ENCODE measurements at places on chromosomes 7 and 10. TPM values are rescaled to one million over a fixed set of nuclear protein-coding genes. Genes with fewer than 3 reads are reported as not detected.

Gene ALOX5
- 93.5 TPM for total RNA-seq

- no peak for DNase-seq
- H3K27me3 ChIP-seq: no peaks in the 10 kb centered on the region
- H3K4me1 ChIP-seq: no peaks in the 10 kb centered on the region
- H3K27ac ChIP-seq: no peak overlapping the region
- H3K4me3 ChIP-seq: no peak overlapping the region
Measured at GRCh38 chr10:62131724-62132123, 136.9 kb downstream of the RTKN2 start.

DNA sequence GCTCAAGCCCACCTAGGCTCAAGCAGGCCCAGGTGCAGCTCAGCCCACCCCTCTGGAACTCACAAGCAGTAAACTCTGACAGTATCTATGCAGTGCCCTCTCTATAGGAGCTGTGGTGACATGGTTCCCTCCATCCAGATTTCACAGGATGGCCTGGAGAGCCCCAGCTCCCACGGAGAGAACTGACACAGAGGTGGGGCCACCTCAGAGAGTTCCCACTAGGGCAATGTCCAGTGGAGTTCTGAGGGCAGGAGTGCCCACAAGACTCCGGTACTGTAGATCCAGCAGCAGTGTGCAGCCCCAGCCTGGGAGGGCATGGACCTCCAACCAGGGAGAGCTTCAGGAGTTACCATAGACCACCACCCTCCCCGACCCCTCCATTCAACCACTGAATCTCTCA is 37.3 kb upstream of the CNPY1 start:
- H3K27ac ChIP-seq: no peak overlapping the region
- H3K36me3 ChIP-seq: no peaks in the 10 kb centered on the region
- no peak for DNase-seq
- no peaks in the 10 kb centered on the region for H3K27me3 ChIP-seq
- H3K4me3 ChIP-seq: no peak overlapping the region

GRCh38 chr7:30877993-30878392 is 33.7 kb upstream of the AQP1 start:
- H3K36me3 ChIP-seq: no peaks in the 10 kb centered on the region
- no peak overlapping the region for H3K27ac ChIP-seq
- H3K4me3 ChIP-seq: no peak overlapping the region
- H3K27me3 ChIP-seq: no peaks in the 10 kb centered on the region
- H3K4me1 ChIP-seq: no peaks in the 10 kb centered on the region
- DNase-seq: no peak

DNA sequence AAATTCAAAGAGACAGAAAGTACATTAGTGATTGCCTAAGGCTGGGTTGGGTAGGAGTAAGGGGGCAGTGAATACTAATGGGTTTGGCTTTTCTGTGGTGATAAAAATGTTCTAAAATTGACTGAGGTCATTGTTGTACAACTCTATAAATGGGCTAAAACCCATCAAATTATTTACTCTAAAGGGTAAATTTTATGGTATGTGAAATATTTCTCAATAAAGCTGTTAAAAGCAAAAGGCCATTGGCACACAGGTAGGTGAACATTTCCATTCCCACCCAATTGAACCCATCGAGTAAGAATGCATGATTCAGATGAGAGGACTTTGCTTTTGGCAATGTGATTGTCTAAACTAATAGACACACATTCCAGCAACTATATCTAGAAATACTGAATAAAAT is 579.4 kb downstream of the GATA3 start:
- H3K4me1 ChIP-seq: no peaks in the 10 kb centered on the region
- H3K27ac ChIP-seq: no peak overlapping the region
- no peaks in the 10 kb centered on the region for H3K27me3 ChIP-seq
- H3K4me3 ChIP-seq: no peak overlapping the region
- DNase-seq: no peak

GRCh38 chr7:97026715-97027426 is 2.2 kb upstream of the DLX5 start:
- peak overlapping the region; percentile 8 for H3K4me3 ChIP-seq
- peaks cover 30% of the 10 kb centered on the region for H3K27me3 ChIP-seq
- no peak overlapping the region for H3K27ac ChIP-seq
- peaks cover 28% of the 10 kb centered on the region for H3K4me1 ChIP-seq

Gene NUTM2B
- 0.75 TPM for total RNA-seq

DNA sequence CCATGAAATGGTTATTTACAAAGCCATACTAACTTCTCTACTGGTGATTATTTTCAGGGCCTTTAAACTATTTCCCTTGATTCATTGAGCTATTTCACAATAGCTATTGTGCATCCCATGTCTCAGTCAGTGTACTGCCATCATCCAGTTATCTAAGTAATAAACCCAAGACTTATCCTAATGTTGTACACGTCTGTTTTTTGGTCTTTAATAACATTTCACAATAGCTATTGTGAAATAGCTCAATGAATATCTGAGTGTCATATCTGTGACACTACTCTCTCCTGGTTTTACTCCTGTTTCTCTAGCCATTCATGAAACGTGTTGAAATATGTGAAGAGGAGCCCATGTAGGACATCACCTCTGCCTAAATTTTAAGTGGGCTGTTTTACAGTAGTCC is 36.5 kb upstream of the TMEM140 start:
- no peaks in the 10 kb centered on the region for H3K27me3 ChIP-seq
- no peak for DNase-seq
- H3K4me3 ChIP-seq: no peak overlapping the region
- no peak overlapping the region for H3K27ac ChIP-seq

DNA sequence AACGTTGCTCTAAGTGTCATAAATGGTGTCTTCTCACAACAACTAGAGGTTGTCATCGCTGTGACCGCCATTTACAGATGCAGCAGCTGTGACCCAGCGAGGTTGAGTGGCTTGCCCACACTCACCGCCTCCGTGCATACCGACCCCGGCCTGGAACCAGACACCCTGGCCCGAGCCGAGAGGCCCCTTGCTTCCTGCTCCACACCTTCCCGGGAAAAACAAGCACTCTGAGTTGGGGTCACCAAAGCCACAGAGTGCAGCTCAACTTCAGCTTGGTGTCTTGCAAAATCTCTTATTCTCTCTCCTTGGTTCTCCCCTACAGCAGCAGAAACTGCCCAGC is 115.7 kb upstream of the PPP2R2D start:
- no peak overlapping the region for H3K4me3 ChIP-seq
- H3K27me3 ChIP-seq: no peaks in the 10 kb centered on the region
- DNase-seq: no peak
- no peaks in the 10 kb centered on the region for H3K4me1 ChIP-seq
- H3K27ac ChIP-seq: no peak overlapping the region
- H3K36me3 ChIP-seq: no peaks in the 10 kb centered on the region

Gene UROS
- total RNA-seq: 29.1 TPM

GRCh38 chr10:70880077-70880534 is 8.3 kb downstream of the PCBD1 start:
- peak; percentile 64 for DNase-seq
- H3K36me3 ChIP-seq: peaks cover 29% of the 10 kb centered on the region
- no peaks in the 10 kb centered on the region for H3K4me1 ChIP-seq
- H3K4me3 ChIP-seq: no peak overlapping the region

GRCh38 chr7:142808802-142809583 is 38.2 kb downstream of the PRSS2 start:
- peak overlapping the region; percentile 98 for H3K27ac ChIP-seq
- peaks cover 4% of the 10 kb centered on the region for H3K36me3 ChIP-seq
- peak overlapping the region; percentile 4 for H3K4me3 ChIP-seq
- H3K27me3 ChIP-seq: no peaks in the 10 kb centered on the region

- H3K4me3 ChIP-seq: no peak overlapping the region
- peaks cover 4% of the 10 kb centered on the region for H3K4me1 ChIP-seq
- no peaks in the 10 kb centered on the region for H3K36me3 ChIP-seq
- peaks cover 14% of the 10 kb centered on the region for H3K27me3 ChIP-seq
- no peak overlapping the region for H3K27ac ChIP-seq
- no peak for DNase-seq
Measured at GRCh38 chr7:128349466-128349825, 5.7 kb upstream of the RBM28 start.

Gene COL1A2
- total RNA-seq: not detected

GRCh38 chr7:94307399-94308048 is 87.2 kb upstream of the COL1A2 start:
- no peak overlapping the region for H3K4me3 ChIP-seq
- H3K27me3 ChIP-seq: no peaks in the 10 kb centered on the region
- no peak overlapping the region for H3K27ac ChIP-seq
- H3K4me1 ChIP-seq: no peaks in the 10 kb centered on the region
- no peak for DNase-seq
- no peaks in the 10 kb centered on the region for H3K36me3 ChIP-seq

DNA sequence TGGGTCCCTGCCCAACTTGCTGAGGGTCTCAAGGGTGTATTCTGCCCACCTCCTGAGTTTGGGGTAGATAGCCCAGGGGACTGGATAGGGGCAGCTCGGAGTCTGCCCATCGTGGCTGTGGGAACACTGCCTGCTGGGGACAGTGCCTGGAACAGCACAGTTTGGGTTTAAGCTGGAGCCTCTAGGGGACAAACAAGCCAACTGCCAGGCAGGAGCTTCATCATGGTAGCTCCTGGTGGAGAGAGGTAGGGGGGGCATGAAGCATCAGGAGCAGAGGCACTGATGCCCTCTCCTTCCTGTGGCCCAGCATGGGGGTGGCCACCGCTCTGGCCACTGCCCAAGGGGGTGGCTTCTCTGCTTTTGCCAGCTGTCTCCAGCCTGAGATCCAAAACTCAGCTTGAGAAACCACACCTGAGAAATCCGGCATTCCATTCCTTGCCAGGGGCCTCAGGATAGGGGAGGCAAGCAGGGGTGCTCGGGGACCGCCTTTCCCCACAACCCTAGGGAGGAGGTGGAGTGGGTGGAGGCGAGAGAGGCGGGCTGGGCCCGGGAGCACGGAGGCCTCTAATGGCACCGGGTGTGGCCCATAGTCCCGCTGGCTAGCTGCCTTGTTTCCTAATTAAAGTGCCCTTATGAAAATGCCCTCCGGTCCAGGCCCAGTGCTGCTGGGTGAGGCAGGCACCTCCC is 47.6 kb downstream of the UNC5B start:
- no peaks in the 10 kb centered on the region for H3K4me1 ChIP-seq
- H3K27me3 ChIP-seq: no peaks in the 10 kb centered on the region
- H3K36me3 ChIP-seq: no peaks in the 10 kb centered on the region

DNA sequence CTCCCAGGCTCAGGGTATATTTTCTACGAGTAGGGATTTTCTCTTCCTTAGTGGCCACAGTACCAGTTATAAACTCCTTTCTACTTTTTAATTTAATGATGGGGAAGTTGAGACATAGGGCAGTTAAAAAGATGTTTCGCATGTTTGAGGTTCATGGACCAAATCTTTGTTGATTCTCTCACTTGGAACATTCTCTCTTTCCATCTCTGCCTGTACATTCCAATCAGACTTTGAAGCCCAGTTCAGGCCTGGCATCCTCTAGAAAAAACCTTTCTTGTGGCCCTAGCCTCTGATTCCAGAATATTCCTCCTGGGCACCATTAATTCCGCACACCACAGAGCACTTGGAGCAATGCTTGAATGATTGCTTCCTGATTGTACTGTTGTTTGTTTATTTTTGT is 18.5 kb downstream of the SLC13A4 start:
- H3K4me1 ChIP-seq: no peaks in the 10 kb centered on the region
- DNase-seq: no peak
- no peaks in the 10 kb centered on the region for H3K27me3 ChIP-seq
- no peaks in the 10 kb centered on the region for H3K36me3 ChIP-seq

Gene TUBB8
- total RNA-seq: 0.89 TPM

GRCh38 chr7:114084002-114084471 is 165.2 kb upstream of the PPP1R3A start:
- H3K4me3 ChIP-seq: no peak overlapping the region
- DNase-seq: no peak
- H3K27ac ChIP-seq: no peak overlapping the region
- no peaks in the 10 kb centered on the region for H3K36me3 ChIP-seq

Gene FAM131B
- 2.5 TPM for total RNA-seq

DNA sequence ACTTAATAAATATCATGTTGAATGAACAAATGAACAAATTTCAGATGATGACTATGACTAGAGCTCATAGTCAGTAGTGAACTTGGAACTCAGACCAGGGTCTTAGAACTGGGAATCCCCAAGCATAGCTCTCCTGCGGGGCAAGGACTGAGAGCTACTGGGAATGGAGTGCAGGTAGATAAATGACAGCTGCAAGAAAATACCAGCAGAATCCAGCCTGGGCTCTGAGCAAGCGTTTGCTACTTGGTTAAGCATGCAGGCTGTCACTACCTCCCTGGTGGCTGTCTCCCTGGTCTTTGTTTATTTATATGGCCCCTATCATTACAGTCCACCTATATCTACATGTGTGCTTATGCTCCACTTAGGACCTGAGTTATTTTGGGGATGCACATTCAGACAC is 208.4 kb downstream of the POU6F2 start:
- H3K36me3 ChIP-seq: no peaks in the 10 kb centered on the region
- H3K4me3 ChIP-seq: no peak overlapping the region
- no peak for DNase-seq
- H3K27ac ChIP-seq: no peak overlapping the region
- H3K27me3 ChIP-seq: no peaks in the 10 kb centered on the region

- no peak overlapping the region for H3K4me3 ChIP-seq
- DNase-seq: no peak
- H3K27ac ChIP-seq: no peak overlapping the region
- H3K4me1 ChIP-seq: peaks cover 10% of the 10 kb centered on the region
Measured at GRCh38 chr7:100493476-100494264, 9.9 kb downstream of the NYAP1 start.

Gene HOXA3
- 0.32 TPM for total RNA-seq

Measured in natural killer cell (primary cell).